ENCODE measurements at places on chromosomes 3 and 15. TPM values are rescaled to one million over a fixed set of nuclear protein-coding genes. Genes with fewer than 3 reads are reported as not detected.

GRCh38 chr15:47551079-47551478 lies 166.2 kb upstream of the SEMA6D start:
- DNase-seq: no peak

DNA sequence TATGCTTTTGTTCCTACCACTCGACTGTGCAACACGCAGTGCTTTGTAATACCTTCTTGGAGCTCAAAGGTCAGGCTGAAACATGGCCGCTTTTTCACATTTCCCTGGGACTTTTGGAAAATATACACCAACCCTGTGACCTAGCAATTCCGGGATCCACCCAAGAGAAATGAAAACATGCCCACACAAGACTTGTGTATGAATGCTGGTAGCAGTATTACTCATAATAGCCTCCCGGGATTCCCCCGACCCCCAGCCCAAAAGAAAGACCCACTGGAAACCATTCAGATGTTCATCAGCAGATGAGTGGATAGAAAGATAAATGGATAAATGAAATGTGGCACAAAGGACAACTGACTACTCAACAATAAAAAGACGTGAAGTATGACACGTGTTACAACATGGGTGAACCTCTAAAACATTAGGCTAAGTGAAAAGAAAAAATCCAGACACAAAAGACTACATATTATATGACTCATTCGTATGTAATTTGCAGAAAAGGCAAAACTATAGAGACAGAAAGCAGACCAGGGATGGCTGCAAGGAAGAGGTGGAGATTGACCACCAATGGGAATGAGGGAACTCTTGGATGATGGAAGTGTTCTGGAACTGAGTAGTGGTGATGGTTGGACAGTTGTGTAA lies 104.1 kb downstream of the PGPEP1L start:
- no peak for DNase-seq

DNA sequence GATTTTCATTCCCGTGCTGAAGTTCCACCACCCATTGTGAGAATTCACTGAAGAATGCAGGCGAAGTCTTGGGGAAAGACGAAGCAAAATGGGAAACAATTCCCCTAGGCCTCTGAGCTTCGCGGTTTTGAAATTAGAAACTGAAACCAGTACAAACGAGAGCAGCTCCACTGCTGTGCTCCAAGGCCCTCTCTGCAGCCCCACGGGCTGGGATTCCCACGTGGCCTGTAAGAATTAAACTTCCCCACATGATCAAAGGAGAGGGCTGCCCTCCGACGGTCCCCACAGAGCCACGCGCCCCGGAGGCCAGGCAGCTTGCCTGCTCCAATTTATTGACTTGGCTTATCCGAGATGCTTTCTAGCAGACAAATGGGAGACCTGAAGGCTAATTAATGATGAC lies 144.0 kb downstream of the GREM1 start:
- DNase-seq: no peak

DNA sequence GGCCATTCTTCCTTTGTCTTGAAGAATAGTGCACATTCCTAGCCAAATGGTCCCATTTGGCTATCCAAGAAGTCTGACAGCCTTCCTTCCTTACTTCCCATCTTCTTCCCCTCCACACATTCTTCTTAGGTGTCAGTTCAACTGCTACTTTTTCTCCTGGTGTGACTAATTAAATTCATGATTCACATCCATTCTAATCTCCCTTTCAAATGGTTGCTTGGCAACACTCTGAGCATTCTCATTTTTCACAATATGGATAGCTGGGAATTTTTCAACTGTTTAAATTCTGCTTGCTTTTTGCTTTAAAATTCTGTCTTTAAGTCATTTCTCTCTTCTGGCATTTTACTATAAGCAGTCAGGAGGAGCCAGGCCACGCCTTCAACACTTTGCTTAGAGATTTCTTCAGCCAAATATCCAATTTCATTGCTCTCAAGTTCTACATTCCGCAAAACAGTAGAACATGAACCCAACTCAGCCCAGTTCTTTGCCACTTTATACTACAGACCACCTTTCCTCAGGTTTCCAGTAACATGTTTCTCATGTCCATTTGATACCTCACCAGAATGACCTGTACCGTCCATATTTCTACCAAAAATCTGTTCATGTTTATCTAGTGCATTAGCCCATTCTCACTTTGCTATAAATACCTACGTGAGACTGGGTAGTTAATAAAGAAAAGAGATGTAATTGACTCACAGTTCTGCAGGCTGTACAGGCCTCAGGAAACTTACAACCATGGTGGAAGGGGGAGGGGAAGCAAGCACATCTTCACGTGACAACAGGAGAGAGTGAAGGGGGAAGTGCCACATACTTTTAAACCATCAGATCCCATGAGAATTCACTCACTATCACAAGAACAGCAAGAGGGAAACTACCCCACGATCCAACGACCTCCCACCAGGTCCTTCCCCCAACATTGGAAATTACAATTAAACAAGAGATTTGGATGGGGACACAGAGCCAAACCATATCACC lies 31.9 kb upstream of the MCF2L2 start:
- DNase-seq: no peak

GRCh38 chr3:146283781-146284445 lies 33.0 kb upstream of the PLSCR4 start:
- DNase-seq: no peak

DNA sequence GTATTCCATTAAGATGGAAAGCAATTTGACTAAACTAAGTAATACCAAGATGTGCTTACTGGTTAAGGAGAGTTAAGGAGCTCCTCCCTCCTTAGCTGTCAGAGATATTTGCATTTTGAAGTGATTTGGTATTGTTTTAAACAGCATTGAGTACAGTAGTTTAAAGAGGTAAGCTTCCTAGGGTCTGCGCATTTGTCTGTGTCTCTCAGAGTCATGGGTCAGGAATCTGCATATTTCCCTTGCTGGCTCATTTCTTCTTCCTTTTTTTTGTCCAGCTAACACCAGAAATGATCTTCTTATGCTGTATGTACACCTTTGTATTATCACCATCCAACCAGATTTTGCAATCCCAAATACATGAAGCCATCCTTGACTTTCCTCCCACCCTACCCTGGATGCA lies 163.0 kb upstream of the BFSP2 start:
- DNase-seq: no peak

- DNase-seq: no peak
Observed at GRCh38 chr15:43974852-43975251, 148.1 kb downstream of the WDR76 start.

GRCh38 chr3:36653095-36653494 lies 111.3 kb downstream of the DCLK3 start:
- no peak for DNase-seq

PLA2G4E gene
- not detected for total RNA-seq

DNA sequence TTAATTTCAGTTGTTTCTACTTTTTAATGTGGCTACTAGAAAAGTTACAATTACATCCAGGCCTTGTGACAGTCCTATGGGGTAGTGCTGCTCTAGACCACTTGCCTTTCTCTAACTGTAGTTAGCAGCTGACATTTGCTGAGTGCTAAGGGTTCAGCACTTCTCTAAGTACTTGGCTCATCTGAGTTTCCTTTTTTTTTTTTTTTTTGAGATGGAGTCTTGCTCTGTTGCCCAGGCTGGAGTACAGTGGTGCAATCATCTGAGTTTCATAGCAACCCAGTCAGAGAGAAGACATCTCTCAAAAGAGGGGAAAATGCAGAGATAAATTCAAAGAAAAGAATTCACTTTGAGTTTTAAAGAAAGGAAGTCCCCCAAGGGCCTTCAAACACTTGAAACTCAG lies 130.8 kb downstream of the MYLK start:
- DNase-seq: no peak

- DNase-seq: no peak
Observed at GRCh38 chr15:90982135-90982534, 12.2 kb downstream of the PRC1 start.

- no peak for DNase-seq
Observed at GRCh38 chr3:58122936-58123700, 87.7 kb downstream of the DNASE1L3 start.

DNA sequence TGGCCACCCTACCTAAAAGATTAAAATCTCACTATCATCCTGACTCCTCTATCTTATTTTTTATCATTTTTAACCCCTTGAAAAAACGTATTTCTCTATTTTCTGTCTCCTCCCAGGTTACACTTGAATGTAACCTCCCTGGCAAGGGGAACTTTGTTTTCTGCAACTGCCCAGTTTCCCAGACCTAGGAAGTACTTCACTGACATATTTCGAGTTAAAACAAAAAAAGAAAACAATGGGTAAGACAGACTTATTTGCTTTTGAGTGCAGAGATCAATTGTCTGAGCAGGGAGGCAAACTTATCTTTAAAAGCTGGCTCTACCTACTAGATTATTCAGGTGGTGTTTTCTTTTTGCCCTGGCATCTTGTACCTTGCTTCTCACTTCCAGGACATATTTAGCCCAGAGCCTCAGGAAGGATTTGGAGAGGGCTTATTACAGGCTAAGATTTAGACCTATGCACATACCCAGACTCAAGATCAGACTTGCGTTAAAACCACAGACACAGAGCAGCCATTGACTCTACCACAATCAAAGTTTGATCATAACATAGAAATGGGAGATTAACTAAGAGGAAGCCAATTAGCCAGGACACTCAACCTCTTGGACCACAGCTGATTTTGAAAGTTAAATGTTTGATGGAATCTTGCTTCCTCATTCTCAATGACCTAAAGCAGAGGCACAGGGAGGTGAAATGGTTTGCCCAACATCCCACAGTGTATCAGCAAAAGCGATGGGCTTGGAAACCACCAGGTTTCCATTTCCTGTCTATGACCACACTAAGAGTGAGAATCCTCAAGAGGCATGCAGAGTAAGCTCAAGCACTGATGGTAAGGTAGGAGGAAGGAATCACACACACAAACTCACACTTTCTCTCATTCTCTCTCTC lies 169.5 kb upstream of the THBS1 start:
- no peak for DNase-seq

- DNase-seq: no peak
Observed at GRCh38 chr15:57555270-57555669, 36.4 kb upstream of the MYZAP start.

DLL4 gene
- total RNA-seq: not detected

DNA sequence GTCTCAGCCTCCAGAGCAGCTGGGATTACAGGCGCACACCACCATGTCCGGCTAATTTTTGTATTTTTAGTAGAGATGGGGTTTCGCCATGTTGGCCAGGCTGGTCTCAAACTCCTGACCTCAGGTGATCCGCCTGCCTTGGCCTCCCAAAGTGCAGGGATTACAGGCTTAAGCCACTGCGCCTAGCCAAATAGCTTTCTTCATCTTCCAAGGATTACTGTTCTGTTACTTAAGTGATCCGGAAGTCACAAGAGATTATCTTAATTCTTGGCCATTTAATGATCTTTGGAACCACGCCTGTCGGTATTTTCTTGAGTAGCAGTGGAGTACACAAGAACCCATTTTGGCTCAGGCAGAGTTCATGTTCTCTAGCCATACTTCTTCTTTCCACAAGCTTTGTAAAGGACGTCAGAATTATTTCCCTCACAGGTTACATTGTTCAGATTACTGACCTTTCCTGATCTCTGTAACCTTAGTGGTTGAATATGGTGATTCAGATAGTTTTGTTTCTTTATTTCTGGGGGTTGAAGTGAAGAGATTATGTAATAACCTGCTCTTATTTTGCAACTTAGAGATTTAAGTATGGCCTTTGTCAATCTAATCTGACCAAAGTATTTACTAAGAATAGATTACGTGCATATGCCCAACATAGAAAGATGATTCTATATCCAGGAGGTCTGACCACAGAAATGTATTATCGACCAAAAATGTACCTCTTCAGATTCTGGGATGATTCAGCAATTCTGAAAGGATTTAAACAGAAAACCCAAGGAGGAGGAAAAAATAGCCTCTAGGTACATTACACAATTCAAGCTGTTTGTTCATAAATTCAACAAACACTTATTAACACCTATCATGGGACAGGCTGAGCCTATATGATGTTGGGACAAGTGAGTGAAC lies 132.2 kb downstream of the GREM1 start:
- DNase-seq: no peak

BFSP2 gene
- total RNA-seq: not detected

DNA sequence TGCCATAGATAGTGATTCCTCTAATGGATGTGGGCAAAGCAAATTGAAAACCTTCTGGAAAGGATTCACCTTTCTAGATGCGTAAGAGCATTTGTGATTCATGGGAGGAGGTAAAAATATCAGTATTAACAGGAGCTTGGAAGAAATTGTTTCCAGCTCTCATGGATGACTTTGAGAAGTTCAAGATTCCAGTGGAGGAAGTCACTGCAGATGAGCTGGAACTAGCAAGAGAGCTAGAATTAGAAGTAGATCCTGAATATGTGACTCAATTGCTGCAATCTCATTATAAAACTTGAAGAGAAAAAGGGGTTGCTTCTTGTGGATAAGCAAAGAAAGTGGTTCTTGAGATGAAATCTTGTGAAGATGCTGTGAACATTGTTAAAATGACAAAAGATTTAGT lies 88.0 kb upstream of the ACKR4 start:
- no peak for DNase-seq

DNA sequence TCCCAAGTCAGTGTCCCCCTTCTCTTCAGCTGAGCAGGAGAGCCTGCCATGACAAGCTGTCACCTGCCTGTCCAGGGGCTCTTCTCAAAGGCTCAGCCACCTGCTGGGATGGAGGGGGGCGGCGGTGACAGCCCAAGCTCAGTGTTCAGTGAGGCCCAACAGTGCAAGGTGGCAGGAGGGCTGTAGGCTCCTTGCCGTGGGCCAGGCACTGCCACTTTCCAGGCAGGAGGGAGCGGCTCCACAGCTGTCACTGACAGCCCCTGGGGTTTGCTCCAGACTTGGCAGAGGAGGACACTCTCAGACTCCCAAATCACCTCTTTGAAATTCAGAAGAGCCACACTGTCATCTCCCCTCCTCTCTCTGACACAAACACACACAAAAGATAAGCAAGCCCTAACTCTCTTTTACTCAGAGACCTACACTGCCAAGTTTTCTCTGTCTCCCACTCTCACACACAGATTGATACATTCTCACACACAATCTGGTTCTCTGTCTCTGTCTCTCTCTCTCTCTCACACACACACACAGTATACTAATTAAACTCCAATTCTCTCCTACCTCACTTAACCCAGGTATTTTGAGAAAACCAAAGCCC lies 443.3 kb downstream of the EPHB1 start:
- no peak for DNase-seq

GRCh38 chr15:91956026-91956723 lies 102.7 kb downstream of the SLCO3A1 start:
- no peak for DNase-seq

DNA sequence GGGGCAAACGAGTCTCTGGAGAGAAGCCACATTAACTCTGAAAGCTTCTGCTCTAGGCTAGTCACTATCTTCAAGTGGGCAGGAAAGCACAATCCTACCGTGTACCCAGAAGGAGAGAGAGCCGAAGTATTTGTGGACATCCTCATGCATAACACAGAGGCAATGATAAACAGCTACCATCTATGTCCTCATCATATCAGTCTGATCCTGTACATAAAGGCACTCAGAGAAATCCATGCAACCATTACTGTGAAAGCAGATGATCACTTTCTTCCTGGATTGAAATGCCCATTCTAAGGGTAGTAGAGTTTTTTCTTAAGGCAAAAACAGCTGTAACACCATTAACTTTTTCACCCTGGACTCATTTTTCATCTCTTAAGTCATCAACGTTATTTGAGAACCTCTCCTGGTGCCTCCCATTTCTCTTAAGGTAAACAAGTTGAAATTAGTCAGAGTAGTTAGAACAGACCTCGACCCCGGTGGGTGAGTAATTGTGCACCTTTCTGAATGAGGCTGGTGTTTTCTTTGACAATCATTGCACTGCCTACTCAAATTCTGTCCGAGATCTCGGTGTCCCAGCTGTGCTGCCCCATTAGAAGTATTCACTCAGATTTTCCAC lies 327.4 kb downstream of the SHQ1 start:
- DNase-seq: no peak

C3orf80 gene
- not detected for total RNA-seq

FBXO40 gene
- total RNA-seq: not detected

- no peak for DNase-seq
Observed at GRCh38 chr3:94482686-94483085, 419.8 kb downstream of the NSUN3 start.

COL6A6 gene
- not detected for total RNA-seq

All from CD4-positive, alpha-beta memory T cell (primary cell).